ENCODE measurements at places on chromosomes 4 and X.

DNA sequence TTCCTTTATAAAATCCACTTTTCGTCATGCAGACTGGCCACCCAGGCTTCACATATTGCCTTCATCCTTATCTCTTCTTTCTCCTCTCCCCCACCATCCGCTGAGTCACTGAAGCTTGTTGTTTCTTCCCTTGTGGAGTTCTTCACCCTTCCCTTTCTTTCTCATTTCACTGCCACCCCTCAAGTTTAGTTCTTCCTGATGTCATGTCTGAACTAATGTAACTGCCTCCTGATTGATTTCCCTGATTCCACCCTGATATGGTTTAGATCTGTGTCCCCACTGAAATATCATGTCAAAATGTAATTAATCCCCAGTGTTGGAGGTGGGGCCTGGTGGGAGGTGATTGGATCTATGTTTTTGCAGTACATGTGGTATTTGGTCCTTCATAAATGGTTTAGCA, 151.4 kb downstream of the CPEB2 start:
- no peak for DNase-seq

DNA sequence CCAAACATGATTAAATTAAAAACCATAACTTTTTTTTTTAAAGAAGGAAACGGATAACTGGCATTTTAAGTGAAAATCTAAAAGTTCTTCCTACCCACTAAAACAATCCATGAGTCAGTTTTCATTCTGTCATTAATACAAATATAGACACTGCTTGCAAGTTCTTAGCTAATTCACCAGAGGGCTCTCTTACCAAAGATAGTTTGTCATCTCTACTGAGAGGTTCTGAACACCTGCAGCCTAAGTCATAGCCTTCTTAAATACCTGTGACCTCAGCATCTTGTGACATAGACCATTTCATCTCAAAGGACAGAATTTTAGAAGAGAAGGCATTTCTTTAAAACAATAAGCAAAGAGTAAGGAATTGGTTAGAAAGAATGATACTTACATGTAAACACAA, 65.3 kb upstream of the FAM120C start:
- peak; percentile 14 for DNase-seq

- peak; percentile 28 for DNase-seq
These were observed 105.1 kb upstream of the NAP1L5 start for GRCh38 chr4:88802585-88803286.

GRCh38 chrX:15056044-15056443, 182.8 kb downstream of the MOSPD2 start:
- DNase-seq, result no peak

- no peak for DNase-seq
These were observed 9.1 kb downstream of the IL13RA1 start for GRCh38 chrX:118736394-118737010.

DNA sequence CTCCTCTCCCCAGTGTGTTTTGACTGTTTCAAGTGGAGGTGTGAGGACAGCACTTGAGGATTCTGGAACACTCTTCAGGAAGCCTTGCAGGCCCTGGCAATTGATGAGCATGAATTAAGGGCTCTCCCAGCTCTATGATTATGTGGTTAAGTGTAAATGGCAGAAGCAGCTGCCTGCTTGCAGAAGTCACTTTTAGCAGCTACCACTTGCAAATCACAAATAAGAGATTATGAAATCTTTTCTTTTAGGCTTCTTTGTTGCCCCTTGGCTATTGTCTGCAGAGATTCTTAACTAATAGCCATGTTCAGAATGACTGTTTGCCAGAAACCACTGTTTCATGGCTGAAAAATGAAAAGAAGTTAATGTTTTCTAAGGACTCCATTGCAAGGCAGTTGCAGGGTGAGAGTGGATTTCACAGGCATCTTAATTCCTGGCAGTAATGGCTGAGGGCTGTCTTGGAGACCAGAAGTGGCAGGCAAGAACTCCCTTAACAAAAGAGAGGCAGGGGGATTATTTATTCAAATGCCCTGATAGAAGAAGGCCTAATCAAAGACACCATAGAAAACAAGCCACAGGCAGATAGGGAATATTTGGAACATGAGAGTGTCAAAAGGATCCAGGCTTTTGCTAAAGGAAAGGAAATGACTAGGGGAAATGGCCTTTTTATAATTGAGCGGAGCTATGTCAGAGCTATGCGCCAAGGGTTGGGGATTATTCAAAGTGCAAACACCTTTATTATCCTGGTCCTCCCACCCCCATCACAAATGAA, 8.3 kb upstream of the HOPX start:
- peak; percentile 47 for DNase-seq

DNA sequence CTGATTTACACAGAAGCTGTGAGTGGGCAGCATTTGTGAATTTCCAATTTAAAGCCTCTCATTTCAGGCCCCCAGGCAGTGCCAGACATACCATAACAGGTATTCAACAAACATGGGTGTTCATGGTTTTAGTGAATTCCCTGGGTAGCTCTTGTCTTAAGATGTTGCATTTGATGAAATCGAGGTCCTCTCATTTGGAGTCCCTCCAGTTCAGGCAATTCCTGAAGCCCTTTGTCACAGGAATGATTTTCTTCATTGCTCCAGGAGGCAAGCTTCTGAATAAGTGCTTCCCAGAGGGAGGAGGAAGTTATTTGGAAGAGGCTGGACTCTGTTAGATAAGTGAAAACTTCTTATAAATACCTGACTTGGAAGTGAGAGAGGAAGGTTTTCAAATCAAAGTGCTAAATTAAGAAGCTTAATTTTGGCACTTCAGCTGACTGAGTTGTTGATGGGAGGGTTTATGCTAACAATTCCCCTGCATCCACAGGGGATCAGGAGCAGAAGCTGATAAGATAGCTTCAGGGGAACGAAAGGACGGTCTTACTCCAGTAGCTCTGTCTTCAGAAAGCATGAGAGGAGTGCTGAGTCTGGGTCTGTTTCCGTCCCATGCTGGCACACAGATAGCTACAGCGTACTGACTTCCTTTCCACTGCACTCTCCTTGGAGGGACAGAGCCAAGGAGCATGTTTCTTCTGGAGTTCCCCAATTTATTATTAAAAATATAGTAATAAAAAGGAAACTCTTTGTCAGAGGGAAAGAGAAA, 543.1 kb downstream of the GBA3 start:
- peak; percentile 19 for DNase-seq

DNA sequence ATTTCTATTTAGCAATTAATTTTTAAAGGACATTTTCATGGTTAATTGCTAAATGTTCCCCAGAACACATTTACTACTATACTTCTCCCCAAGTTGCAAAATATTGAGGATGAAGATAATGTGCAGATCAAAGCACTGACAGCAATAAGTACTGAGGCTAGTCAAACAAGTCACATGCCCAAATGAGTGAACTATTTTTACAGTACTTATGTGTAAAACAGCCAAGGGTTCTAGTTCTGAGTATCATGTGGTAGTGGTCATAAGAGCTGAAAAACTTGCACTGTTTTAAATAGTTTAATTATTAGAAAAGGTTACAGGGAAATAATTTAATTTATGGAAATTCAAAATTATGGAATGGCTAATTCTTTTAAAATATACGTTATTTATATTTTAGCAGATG, 3.8 kb downstream of the GALNTL6 start:
- no peak for DNase-seq

DNA sequence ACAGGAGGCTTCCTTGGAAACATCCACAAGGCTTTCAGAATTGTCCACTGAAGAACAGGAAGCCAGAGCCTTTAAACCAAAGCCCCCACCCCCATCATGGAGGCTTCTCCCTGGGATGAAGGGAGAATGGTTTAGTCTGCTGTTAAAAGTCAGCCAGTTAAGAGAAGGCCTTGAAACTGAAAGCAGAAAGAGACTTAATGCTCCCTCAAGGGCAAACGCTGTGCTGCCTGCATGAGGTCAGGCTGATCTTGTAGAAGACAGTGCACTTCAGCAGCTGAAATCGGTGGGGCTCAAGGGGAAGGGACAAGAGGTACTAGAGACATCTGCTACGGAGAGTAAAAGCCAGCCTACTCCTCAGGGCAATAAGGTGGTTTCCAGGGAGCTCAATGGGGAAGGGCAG, 69.0 kb downstream of the HPRT1 start:
- no peak for DNase-seq

DNA sequence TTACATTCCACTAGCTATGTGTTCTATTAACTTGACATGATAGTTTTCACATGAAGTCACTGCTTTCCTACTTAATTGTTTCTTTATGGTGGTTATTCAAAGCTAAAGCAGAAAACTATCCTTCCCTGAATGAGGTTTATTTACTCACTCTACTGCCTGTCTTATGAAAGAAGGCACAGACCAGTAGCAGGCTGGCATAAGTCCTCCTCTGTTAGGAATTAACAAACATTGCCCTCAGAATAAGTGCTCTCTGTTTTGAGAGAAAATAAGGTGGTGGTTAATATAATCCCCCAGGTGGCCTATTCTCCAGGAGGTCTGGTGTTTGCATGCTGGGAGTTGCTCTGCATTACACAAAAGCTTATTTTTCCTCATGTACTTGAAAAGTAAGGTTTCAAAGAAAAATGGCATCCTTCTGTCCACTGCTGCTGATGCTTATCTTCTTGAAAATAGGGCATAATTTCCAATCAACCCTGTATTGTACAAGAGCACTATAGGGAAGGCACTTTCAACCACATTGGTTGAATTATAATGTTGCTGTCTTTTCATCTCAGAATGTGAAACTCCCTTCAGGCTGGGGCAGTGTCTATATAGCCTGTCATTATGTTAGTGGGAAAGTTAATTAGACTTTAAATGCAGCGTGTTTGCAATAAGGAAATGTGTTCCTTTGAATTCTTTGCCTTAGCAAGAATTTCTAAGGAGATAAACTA, 119.7 kb upstream of the TBC1D9 start:
- peak; percentile 19 for DNase-seq

DNA sequence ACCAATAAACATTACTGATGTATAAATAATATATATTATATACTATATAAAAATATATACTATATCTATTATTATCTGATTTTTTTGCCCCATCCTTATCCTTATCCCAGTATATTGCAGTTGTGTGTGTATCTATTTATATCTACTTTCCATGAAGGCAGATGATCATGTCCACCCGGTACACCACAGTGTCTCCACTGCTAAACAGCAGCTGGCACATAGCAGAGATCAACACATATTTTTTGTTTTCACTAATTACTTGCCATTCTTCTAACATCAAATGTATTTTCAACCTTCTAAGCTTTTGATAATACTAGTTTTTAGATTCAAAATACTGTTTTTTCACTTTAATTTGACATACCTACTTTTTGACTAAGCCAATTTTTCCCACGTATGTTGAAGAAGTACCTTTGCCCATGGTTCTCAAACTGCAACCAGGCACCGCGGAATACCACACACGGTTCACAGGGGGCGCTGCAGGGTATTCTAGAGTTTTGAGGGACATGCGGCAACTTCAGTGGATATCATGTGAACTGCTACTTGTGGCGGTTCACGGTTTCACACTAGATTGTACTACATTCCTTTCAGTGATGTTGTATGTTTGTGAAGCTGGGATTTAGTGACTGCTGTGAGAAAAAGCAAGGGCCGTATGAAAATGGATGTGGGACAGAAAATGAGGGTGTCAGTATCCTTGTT, 182.5 kb upstream of the NPY2R start:
- DNase-seq, result peak; percentile 55

DNA sequence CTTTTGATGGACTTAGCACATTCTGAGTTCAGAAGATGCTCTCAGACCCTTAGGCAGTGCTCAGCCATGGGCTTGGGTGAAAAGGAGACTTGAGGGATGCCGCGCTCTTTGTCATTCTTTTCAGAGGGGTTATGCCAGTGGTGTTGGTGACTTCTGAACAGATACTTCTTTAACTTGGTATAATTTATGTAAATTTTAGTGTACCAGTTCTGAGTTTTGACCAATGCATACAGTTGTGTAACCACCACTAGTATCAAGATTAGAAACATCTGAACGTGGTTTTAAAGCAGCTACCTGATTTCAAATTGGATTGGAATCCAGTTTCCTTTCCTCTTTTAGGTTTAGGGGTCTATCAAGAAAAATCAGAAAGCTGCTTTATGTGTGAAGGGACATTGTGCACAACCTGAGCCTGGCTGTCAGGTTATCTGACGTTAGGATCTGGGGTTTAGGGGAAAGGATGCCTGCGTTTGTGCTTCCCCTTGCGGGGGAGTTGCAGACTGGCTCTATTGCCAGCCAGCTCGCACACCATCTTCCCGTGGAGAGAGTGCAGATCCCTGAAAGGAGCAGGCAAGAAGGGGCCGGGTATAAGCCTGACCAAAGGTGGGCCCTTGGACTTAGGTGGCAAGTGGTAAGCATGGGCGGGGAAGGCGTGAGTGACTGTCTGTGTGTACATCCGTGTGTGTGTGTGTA, 19.0 kb downstream of the SMS start:
- DNase-seq, result no peak

DNA sequence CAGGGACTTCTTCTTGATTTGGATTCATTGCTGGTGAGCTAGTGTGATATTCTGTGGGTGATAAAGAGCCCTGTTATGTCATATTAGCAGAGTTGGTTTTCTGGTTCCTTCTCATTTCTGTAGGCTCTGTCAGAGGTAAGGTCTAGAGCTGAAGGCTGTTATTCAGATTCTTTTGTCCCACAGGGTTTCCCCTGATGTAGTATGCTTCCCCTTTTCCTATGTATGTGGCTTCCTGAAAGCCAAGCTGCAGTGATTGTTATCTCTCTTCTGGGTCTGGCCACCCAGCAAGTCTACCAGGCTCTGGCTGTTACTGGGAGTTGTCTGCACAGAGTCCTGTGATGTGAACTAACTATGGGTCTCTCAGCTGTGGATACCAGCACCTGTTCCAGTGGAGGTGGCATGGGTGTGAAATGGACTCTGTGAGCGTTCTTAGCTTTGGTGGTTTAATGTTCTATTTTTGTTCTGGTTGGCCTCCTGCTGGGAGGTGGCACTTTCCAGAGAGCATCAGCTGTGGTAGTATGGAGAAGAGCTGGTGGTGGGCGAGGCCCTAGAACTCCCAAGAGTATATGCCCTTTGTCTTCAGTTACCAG, 373.7 kb downstream of the AR start:
- DNase-seq, result no peak

DNA sequence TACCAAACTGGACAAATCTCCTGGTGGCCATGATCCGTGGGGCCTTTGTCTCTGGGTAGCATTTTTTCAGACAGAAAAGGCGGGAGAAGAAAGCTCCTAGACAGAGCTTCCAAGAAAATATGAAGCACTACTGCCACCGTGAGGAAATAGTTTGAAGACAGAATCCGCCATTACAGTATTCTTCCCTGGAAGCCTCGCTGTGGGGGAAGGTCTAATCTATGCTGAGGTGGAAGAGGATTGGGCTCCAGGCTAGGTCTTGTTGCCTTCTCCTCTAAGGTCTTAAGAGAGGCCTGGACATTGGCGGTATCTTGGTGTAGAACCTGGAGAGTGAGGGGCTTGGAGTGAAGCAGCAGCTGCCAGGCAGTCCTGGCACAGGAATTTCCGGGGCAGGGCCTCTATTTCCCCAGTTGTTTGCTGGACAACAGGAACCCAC, 218.9 kb downstream of the OR13H1 start:
- DNase-seq, result peak; percentile 83

GRCh38 chr4:99998062-99998867, 48.2 kb upstream of the H2AZ1 start:
- DNase-seq, result peak; percentile 54

DNA sequence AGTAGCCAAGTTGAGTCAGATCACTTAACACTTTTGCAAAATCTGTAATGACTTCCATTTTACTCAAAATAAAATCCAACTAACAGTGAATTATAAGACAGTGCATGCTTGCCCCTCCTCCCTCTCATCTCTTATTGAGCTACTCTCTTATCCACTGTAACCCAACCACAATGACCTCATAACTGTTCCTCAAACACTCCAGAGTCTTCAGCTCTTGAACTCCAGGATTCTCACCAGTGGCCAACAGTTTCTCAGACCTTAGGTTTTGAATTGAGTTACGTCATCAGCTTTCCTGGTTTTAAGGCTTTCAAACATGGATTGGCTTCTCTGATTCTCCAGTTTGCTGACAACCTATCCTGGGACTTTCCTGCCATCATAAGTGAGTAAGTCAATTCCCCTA, 938.3 kb downstream of the RAB28 start:
- no peak for DNase-seq

Data from astrocyte of the hippocampus (primary cell).